ENCODE measurements at places on chromosomes 5 and 9. TPM values are rescaled to one million over a fixed set of nuclear protein-coding genes. Genes with fewer than 3 reads are reported as not detected.

The ANKRD31 gene
- 0.02 TPM for total RNA-seq

The AMACR gene
- 23.6 TPM for total RNA-seq

The SLC22A4 gene
- total RNA-seq = 6.3 TPM

The TMEM8B gene
- 1.9 TPM for total RNA-seq

Data from M059J (cell line).